Amniotic stem cell (primary cell): ENCODE measurements at places on chromosomes 12 and 14.
A peak's percentile ranks its signal among the peaks of the same experiment; 100 is the strongest.

DNA sequence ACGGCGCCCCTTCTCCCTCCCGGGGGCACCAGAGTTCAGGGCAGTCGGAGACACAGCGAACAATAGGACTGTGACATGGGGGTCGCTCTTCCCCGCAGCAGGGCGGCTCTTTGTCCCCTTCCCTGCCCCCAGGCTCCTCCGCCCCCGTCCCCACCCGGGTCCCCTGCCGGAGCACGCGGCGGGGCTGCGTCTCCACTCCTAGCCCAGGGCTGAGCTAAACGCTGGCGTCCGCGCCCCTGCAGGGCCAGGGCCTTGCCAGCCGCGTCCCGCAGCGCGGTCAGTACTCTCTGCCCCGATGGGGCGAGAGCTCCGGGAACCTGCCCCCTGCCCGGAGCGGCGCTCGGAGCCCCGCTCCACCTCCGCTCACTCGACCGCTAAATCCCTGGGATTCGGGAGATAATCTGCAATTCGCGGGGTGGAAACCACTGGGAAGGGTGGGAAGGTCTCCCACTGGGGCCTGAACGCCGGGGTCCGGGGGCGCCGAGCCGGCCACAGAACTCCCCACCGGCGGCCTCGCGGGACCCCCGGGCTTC, 825 bp upstream of the CCDC85C start:
- no peak for DNase-seq

GRCh38 chr12:67070604-67071003, 198.6 kb upstream of the CAND1 start:
- no peak for DNase-seq

DNA sequence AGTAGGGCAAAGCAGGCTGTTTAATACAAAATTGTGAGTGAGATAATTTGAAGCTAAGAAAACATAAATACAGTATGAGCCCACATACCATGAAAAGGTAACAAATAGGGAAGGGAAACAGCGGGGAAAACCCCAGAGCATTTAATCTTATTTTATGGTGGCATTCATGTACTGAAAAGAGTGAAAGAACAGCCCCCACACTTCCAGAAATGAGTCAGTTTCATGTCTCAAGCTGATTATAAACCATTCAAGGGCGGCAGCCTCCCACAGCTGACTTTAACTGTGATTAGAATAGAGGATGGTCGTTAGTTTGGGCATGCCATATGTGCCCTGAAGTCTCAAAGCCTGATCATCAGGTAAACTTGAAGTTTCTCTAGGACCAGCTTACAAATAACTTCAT, 64.5 kb downstream of the FOXG1 start:
- no peak for DNase-seq

- peak; percentile 58 for DNase-seq
These were observed 73.3 kb upstream of the PLXNC1 start for GRCh38 chr12:94074980-94075629.

- DNase-seq = no peak
These were observed 1.2 kb upstream of the COX14 start for GRCh38 chr12:50110762-50111351.

GRCh38 chr12:58310809-58311622, 369.6 kb downstream of the ATP23 start:
- peak; percentile 95 for DNase-seq

- DNase-seq = no peak
These were observed 128.4 kb upstream of the CPNE8 start for GRCh38 chr12:39033782-39034181.

GRCh38 chr14:72165229-72165698, 233.0 kb downstream of the RGS6 start:
- DNase-seq = no peak

- no peak for DNase-seq
These were observed 446.5 kb upstream of the MIS18BP1 start for GRCh38 chr14:45699471-45699870.

- DNase-seq = no peak
These were observed 607.5 kb downstream of the SLC6A15 start for GRCh38 chr12:84305144-84305543.

- DNase-seq = no peak
These were observed 12.9 kb downstream of the ISCA2 start for GRCh38 chr14:74506411-74506851.

DNA sequence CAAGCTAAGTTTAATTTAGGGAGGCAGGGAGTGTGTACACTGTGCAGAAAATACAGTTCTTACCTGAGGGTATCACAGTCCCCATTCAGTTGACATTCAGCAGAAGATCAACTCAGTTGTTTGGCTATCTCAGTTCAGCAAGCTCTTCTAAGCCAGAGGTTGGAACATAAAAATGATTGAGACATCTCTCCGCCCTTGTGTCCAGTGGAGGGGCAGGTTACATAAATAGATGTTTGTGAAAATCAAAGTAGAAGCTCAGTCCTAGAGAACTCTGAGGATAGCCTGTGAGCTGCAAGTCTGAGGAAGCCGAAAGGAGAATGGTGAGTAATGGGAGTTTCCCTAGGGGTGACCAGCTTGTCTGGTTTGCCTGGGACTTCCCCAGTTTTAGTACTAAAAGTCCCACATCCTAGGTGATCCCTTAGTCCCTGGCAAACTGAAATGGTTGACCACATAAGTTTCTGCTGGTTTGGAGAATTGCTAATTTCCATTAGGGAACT, 251.4 kb upstream of the ATP2B1 start:
- no peak for DNase-seq

DNA sequence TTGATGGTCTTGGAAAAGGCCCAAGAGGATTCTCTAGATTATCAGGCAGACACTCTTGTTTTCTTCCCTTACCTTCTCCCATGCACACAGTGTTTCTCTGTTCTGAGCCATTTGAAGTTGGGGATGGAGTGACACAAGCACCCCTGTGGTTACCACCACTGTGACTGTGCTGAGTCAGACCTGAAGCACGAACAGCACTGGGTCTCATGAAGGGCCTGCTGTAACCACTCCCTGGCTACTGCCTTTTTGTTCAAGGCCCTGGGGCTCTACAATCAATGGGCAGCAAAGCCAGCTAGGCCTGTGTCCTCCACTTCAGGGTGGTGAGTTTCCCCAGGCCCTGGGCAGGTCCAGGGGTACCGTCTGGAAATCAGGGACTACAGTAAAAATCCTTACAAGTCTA, 65.5 kb downstream of the TSPAN8 start:
- no peak for DNase-seq

DNA sequence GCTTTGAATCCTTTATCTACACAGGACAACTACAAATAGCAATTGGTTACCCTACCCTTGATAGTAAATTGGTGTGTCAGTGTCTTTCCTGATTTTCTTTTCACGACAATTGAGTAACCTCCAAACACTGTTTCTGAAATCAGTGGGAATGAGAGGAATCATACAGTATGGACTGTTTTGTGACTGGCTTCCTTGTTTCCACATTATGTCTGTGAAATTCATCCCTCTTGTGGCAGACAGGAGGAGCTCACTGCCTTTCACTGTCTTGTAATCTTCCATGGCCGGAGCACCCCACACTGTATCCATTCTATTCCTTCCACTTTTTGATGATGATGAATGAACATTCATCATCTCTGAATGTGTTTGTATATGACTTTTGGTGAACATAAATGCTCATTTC, 164.0 kb upstream of the PZP start:
- DNase-seq = no peak

DNA sequence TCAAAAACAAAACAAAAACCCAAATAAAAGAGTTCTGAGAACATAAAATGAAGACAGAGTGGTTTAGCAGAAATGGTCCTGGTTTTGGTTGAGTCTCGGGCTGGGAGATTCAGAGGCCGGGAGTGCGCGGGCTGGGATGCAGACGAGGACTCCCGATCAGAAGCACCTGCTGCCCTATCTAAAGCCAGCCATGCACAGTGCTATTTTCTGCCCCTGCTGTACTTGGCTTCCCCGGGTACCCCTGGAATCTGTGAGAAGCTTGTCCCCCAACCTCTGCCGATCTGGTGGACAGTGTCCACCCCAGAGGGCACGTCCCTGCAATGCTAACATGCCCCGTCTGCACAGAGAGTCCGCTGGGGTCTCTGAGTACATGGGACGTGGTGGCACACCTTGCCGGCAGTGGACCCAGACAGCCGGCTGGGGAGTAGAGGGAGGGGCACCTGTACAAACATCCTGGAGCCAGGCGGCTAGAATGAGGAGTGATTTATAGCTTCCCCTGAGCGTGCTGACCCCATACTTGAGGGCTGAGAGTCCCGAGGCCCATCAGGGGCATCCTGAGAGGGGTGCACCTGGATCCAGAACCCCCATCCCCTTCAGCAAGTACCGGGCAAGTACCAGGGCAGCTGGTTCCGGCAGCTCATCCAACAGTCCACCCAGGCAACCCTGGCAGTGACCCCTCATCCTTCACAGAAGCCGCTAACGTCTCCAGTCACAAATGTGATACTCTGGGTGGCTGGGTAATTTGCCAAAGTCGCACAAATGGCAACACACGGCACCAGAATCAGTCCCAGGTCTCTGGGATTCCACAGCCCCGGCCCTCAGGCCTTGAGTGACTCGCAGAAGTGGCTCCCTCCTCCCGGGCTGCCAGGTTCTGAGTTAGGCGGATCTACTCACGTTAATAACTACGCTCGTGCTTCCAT, 37.1 kb downstream of the CHGA start:
- no peak for DNase-seq

- no peak for DNase-seq
These were observed 60.3 kb upstream of the SYT1 start for GRCh38 chr12:78804262-78804661.

GRCh38 chr14:90649083-90649482, 167.1 kb downstream of the TTC7B start:
- no peak for DNase-seq

- DNase-seq = no peak
These were observed 9.2 kb downstream of the CD69 start for GRCh38 chr12:9751204-9752144.

DNA sequence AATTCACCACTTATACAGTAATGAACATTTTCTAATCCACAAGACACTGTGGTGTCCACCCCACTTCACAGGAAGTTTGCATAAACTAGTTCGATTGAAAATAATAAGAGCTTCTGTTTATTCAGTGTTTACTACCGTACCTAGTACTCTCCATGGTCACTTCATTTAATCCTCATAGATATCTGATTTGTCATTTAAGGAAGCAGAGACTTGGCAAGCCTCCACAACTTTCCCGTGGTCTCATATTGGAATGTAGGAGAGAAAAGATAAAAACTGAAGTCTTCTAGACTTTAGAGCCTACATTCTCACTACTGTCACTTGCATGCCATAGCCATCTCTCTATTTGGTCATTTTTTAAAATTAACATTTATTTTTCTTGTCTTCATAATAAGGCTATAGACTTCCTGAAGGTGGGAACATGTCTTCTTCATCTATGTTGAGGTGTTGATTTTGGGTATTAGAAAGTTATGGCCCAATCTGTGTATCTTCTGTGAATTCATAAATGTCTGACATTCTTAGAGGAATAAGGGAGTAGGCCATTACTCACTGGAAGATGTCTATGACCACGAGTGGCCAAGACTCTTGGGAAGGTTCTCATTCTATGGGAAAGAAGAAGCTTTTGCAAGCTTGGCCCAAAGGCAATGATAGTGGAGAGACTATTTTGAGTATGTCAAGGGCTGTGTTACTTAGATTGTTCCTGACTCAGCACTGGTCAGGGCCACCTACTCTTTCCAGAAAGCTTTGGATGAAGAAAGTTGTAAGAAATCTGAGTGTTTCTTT, 423.7 kb downstream of the LRIG3 start:
- no peak for DNase-seq

GRCh38 chr12:103832048-103832997, 8.7 kb downstream of the NT5DC3 start:
- no peak for DNase-seq

DNA sequence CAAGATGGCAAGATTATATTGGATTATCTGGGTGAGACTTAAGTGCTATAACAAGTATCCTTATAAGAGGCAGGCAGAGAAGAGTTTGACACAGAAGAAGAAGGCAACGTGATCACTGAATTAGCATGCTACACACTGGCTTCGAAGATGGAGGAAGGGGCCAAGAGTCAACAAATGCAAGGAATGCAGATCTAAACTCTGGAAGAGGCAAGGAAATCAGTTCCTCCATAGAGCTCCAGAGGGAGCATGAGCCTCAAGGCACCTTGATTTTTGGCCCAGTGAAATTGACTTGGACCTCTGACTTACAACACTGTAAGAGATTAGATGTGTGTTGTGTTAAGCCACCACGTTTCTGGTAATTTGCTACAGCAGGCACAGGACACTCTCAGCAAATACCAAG, 536.4 kb upstream of the SEL1L start:
- no peak for DNase-seq

- no peak for DNase-seq
These were observed 65.6 kb upstream of the FUT8 start for GRCh38 chr14:65346895-65347294.

DNA sequence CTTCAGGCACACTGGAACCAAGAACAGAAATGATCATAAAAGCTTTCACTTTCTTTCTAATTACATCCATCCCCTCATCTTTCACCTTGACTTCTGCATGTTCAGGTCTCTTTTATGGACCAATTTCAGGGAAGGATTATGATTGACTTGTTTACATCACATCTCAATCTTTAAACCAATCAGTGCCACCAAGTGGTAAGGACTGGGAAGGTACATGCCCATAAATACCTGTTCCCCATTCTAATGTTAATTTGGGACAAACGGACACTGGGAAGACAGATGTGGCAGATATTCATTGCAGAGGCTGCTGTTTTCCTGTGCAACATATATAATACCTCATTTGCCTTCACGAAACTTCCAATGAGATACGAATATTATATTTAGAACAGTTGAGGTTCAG, 978.1 kb downstream of the GALC start:
- DNase-seq = no peak

DNA sequence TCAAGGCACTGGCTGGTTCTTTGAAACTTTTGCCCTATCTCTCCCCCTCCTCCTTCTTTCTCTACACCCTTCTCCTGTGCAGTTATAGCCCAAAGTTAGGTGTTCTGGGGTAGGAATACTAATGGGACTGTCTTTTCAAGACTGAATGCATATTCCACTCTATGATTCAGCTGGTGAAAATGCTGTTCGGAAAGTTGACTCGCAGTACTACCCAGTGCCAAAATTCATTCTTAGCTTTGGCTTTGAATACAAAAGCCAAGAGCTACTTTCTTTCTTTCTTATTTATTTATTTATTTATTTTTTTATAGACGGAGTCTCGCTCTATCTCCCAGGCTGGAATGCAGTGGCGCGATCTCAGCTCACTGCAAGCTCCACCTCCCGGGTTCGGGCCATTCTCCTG, 249.2 kb downstream of the ETNK1 start:
- DNase-seq = no peak

DNA sequence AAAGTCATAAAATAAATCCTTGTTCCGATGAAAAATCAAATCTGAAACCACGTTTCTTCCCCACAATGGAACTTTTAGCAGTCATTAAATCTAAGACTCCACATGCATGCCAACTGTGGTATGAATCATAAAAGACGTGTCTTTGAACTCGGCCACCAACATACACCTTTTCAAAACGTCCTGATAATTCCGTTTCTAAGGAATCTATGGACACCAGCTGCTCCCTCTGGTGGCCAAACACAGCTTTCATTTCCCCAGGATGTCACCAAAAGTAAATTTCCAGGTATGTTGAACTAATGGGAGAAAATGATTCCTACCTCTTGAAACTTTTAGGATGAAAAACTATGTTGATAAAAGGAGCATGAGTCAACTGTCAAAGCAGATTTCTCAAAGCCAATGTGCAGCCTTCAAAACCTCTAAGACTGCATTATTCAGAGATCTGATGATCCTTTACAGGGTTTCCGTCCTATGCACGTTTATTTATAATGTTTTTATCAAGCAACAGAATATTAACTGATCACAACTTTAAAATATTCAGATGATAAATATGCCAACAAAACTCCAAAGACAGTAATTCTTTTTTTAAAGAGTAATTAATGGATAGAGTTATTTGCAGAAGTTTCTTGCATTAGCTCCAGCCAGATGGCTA, 96.2 kb downstream of the CIT start:
- no peak for DNase-seq

- no peak for DNase-seq
These were observed 88.8 kb downstream of the ATXN7L3B start for GRCh38 chr12:74626397-74626796.
